ENCODE measurements at places on chromosomes 2 and 18.

DNA sequence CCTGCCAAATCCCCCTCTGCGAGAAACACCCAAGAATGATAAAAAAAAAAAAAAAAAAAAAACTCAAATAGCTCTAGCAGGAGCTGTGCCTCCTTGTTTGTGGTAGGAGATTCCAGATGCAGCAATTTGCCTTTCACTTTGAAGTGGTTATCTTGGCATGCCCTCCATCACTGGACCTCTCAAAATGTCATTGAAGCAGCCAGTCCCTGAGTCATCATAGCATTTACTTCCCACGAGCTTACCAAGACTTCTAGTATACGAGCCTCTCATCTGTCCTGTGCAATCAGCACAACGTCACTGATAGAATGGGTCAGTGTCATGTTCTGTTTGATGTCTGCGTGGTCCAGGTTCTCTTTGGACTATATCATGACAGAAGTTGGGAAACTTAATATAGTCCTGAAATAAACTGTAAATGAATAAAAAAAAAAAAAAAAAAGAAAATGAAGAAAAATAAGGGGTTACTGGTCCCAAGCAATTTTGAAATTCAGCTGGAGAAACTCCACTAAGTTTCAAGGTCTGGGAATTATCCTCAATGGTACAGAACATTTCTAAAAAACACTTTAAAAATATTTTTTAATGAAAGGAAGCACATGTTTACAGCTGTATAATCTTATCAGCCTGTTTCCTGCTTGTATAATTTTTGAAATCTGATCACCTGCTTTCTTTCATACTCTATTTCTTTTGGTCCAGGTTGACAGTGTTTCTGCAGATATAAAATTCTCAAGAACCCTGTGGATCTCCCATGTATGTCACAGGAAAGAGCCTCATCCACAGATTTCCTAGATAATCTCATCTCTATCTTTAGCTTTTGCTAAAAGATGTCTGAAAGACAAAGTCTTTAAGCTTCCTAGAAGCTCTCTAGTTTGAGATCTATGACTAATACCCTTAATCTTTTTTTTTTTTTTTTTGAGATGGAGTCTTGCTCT, 74.1 kb upstream of the EHBP1 start:
- no peak for DNase-seq

DNA sequence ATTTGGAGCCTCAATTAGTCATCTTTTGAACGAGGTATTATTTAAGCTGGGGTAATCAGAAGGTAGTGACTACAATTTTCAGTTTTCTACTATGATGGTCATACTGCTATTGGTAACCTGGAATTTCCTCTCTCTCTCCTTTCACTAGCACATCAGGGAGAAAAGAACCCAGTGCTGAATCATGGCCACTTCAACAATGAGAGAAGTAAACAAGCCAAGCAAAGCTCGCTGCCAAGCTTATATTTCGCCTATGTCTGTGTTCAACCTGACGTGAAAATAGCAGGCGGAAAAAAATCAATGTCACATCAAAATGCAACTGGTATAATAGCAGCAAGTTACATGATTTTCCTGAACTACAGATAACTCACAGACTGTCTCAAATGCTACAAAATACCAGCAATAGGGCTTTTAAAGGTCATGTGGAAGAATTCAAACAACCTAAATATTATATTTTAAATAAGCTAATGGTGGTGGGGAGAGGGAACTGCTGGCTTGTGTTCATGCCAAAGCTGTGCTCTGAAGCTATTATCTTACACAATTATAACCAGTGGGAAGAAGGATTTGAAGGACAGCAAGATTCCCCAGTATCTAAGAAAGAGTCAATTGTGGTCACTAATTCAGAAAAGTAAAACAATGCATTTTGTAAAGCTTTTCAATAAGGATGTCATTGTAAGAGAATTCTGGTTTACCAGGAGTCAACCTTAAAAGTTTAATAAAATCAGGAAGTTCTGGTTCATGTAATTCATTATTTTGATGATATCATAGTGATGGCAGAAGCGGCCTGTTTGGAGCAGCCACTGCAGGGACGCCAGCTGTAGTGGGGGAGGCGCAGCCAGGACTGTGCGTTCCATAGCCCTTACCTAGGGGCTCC, 38.0 kb downstream of the RNF152 start:
- DNase-seq: no peak

DNA sequence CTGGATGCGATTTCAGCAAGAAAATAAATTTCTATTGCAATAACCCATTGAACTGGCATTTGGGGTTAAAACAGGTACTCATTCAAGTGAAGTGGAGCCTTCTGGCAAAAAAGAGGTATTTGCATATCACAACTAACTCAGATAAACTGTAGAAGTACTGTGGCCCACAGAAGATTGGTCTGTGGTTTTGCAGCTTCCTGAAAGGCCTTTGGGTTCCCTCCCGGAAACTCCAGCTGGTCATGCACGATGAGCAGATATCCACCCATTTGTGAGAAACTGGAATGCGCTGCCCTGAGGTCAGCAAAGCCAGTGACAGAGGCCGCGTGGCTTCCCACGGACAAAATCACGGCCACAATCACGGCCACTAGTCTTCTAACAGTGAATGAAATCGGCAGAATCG, 106.3 kb downstream of the EPHA4 start:
- no peak for DNase-seq

DNA sequence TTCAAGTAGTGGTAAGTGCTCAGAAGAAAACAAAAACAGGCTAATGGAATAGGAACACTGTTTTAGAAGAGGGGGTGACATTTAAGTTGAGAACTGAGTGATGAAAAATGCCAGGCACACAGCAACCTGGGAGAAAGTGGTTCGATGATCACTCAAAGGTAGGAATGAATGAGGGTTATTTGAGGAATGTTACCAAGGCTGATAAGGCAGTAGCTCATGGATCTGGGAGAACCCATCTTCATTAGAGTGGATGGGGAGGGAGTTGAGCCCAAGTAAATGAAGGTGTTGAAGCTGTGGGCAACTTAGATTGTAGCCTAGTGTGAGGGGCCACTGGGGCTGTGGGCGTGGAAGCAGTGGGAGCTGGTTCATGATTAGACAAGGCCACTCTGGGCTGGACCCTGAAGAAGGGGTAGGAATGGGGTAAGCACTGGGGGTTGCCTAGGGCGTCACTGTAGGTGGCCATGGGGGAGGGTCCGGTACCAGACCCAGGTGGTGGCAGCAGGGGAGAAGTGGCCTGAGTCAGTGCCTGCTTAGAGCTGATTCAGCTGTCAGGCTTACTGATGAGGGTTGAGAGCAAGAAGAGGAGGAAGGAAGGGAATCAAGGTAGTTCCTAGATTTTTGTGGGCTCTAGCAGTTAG, 22.5 kb upstream of the LYPD6B start:
- DNase-seq: no peak

GRCh38 chr2:240594511-240595380, 8.2 kb downstream of the CAPN10 start:
- DNase-seq: no peak

- no peak for DNase-seq
Measured at GRCh38 chr2:67567886-67568285, 170.8 kb downstream of the ETAA1 start.

- DNase-seq: no peak
Measured at GRCh38 chr2:97745474-97746174, 32.2 kb downstream of the ZAP70 start.

DNA sequence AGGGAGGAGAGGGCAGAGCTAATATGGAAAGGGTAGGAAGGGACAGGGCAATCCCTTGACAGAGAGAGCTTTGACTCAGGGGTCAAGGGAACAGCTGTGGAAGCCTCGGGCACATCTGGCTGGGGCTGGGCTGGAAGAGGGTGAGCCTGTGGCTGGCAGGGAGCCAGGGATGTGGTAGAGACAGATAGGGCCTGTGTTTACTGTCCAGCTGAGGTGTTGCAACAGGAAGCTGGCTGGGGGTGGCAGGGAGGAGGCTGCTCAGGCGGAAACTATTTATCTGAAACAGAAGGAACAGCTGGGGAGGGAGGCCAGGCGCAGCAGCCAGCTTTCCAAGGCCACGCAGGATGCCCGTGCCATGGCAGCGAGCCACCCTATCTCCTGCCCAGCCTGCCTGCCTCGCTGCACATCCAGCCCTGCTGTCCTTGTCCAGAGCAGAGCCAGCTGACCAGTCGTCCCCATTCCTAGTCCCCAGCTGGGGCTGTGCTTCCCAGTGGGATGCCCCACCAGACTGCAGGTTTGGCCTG, 264.7 kb downstream of the CYP26B1 start:
- no peak for DNase-seq

- DNase-seq: no peak
Measured at GRCh38 chr18:50022985-50023384, 172.0 kb downstream of the MYO5B start.

DNA sequence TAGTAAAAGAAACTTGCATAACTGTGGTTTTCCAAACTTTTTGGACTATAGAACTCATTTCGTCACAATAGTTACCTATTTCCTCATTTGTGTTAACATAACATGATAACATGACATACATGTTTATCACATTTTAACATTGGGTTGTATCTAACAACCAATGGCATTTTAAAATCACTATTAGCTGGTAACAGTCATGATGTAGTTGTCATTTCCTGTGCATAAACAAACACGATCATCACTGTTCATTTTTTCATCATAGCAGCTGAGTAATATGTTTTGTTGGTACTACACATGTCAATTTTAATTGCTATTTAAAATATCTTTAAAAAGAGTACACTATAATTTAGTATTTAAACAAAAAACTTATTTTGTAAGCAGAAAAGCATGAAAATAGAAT, 402.4 kb downstream of the SATB2 start:
- DNase-seq: no peak

DNA sequence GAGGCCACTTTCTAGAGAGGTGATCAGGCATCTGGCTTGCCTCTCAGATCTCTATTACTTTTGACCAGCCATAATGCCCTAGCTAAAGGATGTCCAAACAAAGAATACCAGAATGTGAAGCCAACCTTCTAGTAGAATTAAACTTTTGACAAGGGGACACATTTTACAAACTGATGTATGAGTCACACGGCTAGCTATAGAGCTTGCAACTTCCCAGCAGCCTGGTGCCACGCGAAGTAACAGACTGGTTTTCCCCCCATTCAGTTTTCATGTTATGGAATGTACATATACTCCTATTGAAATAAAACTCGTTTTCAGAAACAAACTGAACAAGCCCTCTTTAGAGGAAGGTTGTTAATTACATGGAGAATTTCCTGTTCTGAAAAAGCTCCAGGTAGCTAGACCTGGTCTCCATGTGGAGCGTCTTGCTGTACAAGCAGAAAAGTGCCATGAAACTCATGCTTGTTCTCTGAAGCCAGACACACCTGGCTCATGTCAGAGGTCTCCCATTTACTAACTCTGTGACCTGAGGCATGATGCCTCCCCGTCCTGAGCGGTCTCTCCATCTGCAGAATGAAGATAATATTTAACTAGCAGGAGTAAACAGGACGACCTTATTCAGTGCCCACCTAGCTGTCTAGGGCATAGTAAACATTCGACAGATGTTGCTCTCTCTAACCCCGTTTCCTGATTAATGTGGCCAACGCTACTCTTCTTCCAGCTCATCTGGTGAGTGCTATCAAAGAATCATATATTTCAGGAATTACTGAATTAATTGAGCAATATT, 81.5 kb upstream of the MAP3K20 start:
- no peak for DNase-seq

DNA sequence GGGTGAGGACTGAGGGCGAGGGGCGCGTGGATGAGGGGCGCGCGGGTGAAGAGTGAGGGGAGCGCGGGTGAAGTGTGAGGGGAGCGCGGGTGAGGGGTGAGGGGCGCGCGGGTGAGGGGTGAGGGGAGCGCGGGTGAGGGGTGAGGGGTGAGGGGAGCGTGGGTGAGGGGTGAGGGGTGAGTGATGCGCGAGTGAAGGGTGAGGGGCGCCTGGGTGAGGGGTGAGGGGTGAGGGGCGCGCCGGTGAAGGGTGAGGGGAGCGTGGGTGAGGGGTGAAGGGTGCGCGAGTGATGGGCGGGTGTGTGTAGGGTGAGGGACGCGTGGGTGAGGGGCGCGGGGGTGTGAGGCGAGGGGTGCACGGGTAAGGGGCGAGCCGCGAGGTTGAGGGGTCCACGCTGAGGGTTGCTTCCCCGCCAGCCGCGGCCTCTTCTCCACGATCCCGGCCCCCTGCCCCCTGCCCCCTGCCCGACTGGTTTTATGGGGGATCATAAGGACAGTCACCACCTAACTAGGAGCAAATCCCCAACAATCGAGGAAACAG, 1.1 kb upstream of the SLC66A2 start:
- no peak for DNase-seq

DNA sequence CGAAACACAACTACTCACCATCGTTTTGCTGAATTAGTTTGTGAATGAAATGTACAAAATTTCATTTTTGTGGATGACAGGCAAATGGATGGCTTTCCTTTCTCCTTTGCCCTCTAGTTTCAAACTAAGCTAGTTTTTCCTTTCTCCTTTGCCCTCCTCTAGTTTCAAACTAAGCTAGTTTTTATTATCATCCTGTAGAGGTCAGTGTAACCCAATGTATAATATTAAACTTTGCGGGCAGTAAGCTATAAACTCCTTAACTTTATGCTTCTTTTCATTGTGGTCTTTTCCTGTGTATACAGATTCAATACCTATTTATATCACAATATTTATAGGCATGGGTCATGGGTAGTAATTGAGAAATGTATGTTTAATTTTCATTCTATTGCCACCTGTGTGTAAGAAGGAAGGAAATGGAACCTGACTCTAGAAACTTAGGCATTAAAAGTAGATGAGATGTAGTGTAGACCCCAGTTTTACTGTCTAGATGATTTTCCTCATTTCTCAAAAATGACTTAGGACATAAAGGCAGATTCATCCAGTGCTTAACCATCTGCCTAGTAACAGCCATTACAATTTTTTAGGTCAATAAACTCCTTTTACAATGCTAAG, 58.1 kb downstream of the MAP3K19 start:
- DNase-seq: no peak

- no peak for DNase-seq
Measured at GRCh38 chr2:42917425-42917927, 125.1 kb upstream of the HAAO start.

GRCh38 chr2:218777276-218777990, 4.5 kb upstream of the CYP27A1 start:
- no peak for DNase-seq

DNA sequence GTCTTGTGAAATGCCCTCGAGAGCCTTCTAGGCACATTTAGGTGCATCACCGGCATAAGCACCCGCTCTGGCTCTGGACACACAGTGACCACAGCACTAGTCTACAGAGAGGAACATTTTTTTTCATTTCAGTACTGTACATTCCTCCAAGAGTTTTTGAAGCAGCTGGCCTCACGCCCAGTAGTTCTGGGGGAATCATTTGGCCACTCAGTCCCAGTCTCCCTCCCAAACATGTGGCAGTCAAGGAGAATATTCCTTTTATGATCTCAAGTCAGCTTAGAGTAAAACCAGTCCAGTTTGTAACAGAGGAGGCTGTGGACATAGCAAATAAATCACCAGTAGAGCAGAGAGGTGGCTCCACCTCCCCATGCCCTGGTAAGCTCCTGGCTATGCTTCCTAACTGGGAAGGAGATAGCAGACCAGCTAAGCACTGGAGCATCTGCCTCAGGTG, 48.1 kb downstream of the KCNE4 start:
- DNase-seq: no peak

DNA sequence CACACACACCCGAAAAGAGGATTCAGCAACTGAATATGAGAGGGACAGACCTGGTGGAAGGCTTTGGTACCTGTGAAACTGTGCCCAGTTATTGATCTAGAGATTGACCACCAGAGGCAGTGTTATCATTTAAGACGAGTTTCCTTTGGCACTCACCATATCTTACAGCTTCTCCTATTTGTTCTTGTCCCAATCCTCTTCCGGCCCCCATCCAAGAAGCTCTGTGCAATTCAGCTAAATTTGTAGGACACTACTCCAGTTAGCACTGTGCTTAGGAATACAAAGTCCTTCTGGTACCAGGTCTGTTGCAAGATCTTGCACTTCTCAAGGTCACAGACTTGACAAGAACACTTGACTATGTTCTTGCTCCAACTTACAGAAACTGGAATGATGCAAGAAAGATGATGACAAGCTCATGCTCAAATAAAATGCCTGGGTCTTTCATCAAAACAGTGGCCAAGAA, 177.7 kb downstream of the TMEM247 start:
- no peak for DNase-seq

Measured in activated CD8-positive, alpha-beta memory T cell treated with anti-CD3 and anti-CD28 coated beads for 4 hours (primary cell).